ENCODE measurements at places on chromosomes 7 and 10.

GRCh38 chr10:77060913-77061312, 576.7 kb downstream of the KCNMA1 start:
- DNase-seq: no peak

DNA sequence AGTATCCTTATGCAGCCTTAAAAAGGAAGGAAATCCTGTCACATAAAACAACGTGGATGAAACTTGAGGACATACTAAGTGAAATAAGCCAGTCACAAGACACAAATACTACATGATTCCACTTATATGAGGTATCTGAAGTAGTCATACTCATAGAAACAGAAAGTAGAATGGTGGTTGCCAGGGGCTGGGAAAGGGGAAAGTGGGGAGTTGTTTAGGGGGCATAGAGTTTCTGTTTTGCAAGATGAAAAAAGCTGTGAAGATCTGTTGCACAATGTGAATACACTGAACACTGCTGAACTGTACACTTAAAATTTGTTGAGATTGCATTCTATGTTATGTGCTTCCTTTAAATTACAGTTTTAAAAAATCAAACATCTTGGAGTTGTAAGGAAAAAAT, 2.9 kb downstream of the NUP205 start:
- peak; percentile 9 for DNase-seq

DNA sequence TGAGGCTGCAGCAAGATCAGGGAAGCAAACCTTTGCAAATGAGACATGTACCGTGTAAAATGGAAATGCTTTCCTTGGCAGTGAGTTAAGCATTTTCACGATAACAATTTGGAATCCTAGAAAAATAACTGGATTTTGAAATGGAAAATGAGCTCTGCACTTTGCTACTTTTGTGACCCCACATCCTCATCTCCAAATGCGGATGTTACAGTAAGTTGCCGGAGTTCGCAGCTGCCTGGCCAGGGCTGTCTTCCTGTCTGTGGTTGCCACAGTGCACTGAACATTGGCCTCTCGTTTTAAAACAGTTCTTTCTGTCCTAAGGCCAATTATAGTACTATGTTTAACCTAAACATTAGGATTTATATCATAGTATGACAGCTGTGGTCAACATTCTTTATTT, 136.2 kb upstream of the FZD8 start:
- DNase-seq: no peak

- peak; percentile 42 for DNase-seq
Observed at GRCh38 chr7:69603937-69604494, 5.7 kb downstream of the AUTS2 start.

- no peak for DNase-seq
Observed at GRCh38 chr10:86287110-86287793, 79.3 kb downstream of the GRID1 start.

GRCh38 chr7:73978661-73979563, 49.1 kb upstream of the ELN start:
- DNase-seq: peak; percentile 53

GRCh38 chr7:132590162-132590561, 13.9 kb upstream of the PLXNA4 start:
- no peak for DNase-seq

GRCh38 chr10:27344568-27345454, 104.2 kb upstream of the ACBD5 start:
- DNase-seq: peak; percentile 61

DNA sequence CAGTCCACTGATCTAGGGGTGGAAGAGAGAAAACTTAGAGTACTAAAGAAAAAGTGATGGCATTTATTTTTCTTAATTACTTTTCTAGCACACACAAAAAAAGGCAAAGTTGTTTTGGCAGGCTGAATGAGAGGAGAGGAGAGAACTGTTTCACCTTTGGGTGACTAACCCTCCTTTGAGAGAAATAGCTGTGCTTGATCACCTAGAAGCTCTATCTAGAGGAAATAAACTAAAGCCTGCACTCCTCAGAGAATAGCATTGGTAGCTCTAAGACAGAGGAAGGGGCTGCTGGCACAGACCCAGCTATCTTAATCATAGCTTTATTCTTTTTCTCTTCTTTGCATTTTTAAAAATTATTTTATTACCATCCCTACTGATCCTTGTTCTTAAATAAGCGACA, 6.3 kb downstream of the TMEM243 start:
- DNase-seq: no peak

GRCh38 chr7:51318001-51318400, 1.4 kb upstream of the COBL start:
- no peak for DNase-seq

GRCh38 chr10:15802375-15802949, 57.8 kb downstream of the MINDY3 start:
- peak; percentile 9 for DNase-seq

GRCh38 chr7:3606436-3606835, 305.4 kb downstream of the SDK1 start:
- no peak for DNase-seq

DNA sequence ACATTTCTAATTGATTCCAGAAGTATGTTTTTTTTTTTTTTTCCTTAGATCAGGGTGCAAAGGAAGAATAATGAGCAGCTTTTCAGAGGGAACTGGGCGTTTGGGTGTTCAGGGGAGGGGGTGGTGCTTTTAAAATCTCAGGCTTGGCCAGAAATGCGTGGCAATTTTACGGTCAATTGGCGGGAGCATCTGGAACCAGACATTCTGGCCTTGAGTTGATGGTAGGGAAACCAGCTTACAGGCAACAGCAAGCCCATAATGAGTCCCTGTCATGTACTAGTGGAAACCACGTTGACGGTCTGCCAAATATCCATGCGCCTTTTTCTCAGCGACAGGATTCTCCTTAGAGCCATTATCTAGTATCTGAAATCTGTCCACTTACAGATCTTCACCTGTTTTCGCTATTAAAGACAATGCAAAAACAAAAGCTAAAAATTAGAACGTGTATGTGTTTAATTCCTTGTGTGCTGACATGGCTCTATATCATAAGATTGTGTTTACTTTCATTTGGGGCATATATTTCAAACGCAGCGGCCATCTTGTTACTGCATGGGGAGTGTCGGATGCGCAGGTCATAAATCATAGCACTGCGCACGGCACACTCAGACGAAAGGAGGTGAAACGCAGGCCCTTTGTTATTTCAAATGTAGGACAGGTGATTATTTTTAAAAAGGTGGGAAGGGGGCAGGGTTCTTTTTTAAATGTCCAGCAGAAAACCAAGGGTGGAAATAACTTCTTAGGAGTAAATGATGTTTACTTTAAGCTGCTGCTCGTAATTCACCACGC, 209.2 kb downstream of the AGMO start:
- no peak for DNase-seq

GRCh38 chr10:102400076-102400475, 4.6 kb downstream of the NFKB2 start:
- DNase-seq: no peak

DNA sequence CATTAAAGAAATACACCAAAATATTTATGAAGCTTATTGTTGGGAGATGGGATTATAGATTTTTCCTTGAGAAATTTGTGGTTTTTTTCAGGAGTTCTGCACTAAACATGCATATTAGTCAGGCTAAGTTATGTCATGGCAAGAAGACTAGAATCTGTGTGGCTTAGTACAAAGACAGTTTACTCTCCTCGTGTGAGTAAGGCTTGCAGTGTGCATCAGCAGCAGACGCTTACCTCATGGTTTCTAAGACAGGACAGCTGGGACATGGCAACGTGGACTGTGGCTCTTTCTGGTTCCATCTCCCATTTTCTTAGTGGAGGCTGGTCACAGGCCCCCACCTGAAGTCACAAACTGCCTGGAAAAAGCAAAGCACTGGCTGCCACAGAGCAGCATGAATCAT, 429.6 kb upstream of the VSTM2A start:
- no peak for DNase-seq

DNA sequence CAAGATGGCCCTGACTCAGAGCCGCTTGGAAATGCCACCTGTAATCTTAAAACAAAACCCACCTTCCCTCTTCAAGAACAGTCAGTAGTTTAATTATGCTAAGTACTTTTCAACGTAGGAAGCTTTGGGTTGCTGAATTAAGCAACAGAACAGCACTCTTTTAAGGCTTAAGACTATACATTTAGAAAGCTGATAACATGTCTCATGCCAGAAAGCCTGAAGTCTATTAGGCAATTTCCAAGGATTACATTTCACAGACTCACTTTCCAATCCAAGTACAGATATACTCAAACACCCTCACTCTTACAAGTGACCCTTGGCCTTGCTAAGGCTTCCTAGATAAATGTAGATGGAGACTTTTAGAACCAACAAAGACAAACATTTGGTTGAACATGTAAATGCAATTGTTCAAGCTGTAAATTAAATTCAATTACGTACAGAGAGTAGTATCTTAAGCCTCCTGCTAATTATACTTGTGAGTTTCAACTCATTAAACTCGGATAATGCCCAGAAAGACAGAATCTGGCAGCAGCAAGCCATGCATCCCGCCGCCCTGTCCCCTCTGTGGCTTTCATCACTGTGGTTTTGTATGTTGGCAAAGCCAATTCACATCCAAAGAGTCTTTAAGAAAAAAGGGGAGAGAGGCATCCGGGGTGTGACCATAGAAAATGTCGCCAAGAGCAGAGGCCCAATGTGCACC, 283.1 kb upstream of the NRP1 start:
- no peak for DNase-seq

DNA sequence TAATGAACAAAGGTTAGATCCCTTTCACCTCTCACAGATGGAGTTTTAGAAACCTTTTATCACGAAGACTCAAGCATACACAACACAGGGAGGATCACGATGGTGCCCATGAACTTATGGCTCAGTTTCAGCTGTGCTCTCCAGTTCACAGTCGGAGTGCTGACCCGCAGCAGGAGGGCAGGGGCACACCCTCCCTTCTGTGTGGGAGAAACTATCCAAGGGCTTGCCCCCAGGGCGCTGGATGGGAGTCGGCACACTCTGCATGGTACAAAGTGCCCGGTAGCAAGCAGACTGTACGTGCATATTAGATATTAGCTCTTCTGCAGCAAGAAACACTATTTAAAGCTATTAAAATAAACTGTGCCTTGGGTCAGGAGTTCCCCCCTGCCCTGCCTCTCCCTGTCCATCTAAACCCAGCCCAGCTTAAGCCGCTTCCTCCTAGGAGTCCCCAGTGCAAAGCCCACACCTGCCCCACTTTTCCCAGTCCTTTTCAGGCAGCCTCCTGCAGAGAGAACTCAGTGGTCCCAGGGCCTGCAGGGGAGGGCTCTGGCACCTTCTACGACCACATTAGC, 76.5 kb downstream of the CHST15 start:
- DNase-seq: no peak

- DNase-seq: no peak
Observed at GRCh38 chr10:28541717-28542365, 8.9 kb downstream of the WAC start.

DNA sequence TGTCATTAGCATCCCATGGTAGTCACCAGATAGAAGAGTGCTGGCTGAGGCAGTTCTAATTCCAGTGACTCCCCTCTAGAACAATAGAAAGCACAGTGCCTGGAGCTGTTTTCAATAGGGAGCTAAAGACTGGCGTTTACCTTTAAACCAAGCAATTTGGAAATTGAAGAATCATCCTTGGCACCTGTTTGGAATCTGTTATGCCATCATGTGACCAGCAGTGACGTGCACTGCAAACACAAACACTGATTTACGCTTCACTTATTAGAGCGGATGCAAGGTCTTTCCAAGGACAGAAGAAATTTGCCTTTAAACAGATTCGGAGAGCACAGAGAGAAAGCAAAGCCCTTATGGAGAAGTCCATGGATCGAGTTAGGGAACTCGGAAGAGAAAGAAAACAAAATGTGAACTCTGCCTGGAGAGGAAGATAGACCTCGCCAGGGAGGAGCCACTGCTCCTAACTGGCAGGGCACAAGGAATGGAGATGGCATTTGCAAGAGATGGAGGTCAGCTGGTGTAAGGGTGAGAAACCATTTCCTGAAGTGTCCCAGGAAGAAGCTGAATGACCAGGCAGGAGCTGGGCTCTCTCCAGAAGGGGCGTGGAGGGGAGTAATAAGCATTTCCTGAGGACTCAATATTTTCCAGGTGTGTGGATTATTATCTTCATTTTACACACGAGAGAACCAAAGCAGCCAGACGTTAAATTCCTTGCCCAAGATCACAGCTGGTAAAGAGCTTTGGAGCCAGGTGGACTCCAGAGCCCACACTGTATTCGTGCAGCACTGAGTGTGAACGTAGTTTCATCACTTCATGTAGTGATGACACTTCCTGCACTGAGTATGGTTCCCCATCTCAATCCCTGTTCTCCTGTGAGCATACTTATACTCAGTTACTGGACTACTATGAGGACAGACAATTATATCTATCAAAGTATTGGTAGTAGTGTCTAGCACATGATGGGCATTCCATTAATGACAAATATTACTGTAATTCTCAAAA, 97.7 kb downstream of the CUBN start:
- DNase-seq: no peak

- DNase-seq: no peak
Observed at GRCh38 chr7:28408105-28408959, 4.0 kb upstream of the CREB5 start.

- no peak for DNase-seq
Observed at GRCh38 chr7:140182917-140183316, 6.1 kb upstream of the KDM7A start.

DNA sequence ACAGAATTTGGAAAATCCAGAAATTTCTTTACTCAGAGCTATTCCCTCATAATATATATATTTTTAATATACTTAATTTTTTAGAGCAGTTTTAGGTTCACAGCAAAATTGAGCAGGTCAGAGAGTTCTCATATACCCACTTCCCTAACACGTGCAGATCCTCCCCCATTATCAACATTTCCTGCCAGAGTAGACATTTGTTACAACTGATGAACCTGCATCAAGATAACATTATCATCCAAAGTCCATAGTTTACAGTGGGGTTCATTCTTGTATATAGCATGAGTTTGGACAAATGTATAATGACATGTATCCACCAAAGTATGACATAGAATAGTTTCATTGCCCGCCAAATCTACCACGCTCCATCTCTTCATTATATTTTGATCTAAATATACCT, 170.0 kb downstream of the PTEN start:
- no peak for DNase-seq

DNA sequence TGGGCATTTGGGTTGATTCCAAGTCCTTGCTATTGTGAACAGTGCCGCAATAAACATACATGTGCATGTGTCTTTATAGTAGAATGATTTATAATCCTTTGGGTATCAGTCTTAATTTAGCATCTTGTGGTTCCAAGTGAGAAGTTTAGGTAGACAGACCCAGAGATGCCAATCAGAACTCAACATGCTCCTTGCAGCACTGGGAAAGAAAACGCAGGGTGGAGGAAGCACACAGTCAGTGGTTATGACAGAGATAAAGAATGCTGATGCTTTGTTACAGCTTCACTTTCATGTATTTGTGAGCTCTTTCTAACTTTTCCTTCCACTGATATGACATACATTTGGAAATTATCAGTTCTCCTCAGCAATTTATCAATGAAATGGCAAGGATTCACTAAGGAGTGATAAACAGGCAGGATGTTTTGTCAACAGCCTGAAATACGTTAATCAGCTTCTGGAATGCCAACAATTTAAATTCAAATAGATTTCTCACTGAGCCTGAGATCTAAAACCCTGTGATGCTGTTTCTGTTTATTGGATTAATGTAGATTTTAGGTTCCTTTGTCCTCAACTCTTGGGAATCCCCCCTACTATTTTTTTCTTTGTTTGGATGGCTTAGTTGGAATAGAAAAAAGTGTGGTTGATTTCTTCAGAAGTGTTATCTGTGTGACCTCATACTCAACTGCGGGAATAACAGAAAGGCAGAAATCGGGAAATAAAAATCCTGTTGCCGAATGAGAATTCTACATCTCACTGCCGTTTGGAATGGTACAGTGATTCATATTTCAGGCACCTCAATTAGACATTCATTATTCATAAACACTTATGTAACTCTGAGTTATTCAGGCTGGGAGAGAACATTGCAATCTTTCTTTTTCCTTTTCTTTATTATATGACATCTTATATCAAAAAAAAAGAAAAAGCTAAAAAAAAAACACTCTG, 675.0 kb downstream of the CNTNAP2 start:
- DNase-seq: no peak

- no peak for DNase-seq
Observed at GRCh38 chr10:125838802-125839575, 15.6 kb downstream of the BCCIP start.

All from activated CD4-positive, alpha-beta T cell treated with anti-CD3 and anti-CD28 coated beads, Interleukin-2, Interleukin-6, amounts not matched to agents 100 ng/mL and 50 ng/mL, durations not matched to agents 16 hours and 8 hours (primary cell).